Activated B cell treated with CpG ODN at 0.5 μM for 24 hours (primary cell): ENCODE measurements at places on chromosomes 13 and 19. TPM values are rescaled to one million over a fixed set of nuclear protein-coding genes. Genes with fewer than 3 reads are reported as not detected.

ZNF383 gene
- total RNA-seq = 19.9 and 25.5 TPM in 2 replicates

COMP gene
- total RNA-seq = 0.10 and 0.16 TPM in 2 replicates

ZNF490 gene
- 15.6 TPM in 2 replicates for total RNA-seq

NOVA2 gene
- total RNA-seq = not detected in 2 replicates

GRCh38 chr19:49687566-49688316 is 1.7 kb upstream of the ADM5 start:
- no peak overlapping the region for H3K4me3 ChIP-seq
- H3K36me3 ChIP-seq = peaks cover 53% of the 10 kb centered on the region
- no peak for DNase-seq
- no peak overlapping the region for H3K27ac ChIP-seq
- H3K27me3 ChIP-seq = peaks cover 16% of the 10 kb centered on the region

GRCh38 chr13:26326562-26326961 is 72.6 kb downstream of the CDK8 start:
- DNase-seq = no peak
- H3K4me1 ChIP-seq = peaks cover 40% of the 10 kb centered on the region
- H3K27me3 ChIP-seq = no peaks in the 10 kb centered on the region
- H3K27ac ChIP-seq = no peak overlapping the region
- peaks cover 5% of the 10 kb centered on the region for H3K36me3 ChIP-seq

- no peaks in the 10 kb centered on the region for H3K27me3 ChIP-seq
- H3K36me3 ChIP-seq = no peaks in the 10 kb centered on the region
- no peak overlapping the region for H3K4me3 ChIP-seq
- no peaks in the 10 kb centered on the region for H3K4me1 ChIP-seq
Observed at GRCh38 chr13:104773775-104774174, 1707.6 kb upstream of the SLC10A2 start.

DNA sequence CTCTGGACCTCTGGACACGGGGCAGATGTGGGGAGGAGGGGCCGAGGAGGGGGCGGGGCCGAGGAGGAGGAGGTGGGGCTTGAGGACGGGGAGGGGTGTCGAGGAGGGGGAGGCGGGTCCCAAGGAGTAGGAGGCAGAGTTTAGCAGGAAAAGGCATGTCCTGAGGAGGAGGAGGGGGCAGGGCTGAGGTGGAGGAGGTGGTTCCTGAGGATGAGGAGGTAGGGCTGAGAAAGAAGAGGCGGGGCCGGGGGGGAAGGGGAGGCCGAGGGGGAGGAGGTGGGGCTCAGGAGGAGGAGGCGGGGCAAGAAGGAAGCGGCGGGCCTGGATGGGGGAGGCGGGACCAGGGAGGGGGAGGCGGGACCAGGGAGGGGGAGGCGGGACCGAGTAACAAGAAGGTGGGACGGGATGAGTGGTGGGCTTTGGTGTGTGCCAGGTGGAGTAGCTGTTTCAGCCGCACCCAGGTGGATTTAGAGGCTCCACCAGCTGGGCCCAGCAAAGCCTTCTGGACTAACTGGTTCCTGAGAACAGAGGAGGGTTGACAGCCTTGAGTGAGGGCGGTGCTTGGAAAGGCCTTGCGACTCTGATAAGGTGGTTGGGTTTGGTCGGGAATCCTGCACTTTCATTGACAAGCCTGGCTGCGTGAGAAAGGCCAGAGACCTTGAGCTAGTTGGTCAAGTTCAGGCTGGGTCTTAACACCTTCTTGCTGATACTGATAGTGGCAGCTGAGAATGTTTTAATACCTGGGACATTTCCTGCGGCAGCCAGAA is 7.7 kb downstream of the TECR start:
- no peaks in the 10 kb centered on the region for H3K27me3 ChIP-seq
- H3K27ac ChIP-seq = no peak overlapping the region
- H3K4me3 ChIP-seq = no peak overlapping the region
- H3K36me3 ChIP-seq = peaks cover 12% of the 10 kb centered on the region
- DNase-seq = no peak

- no peaks in the 10 kb centered on the region for H3K36me3 ChIP-seq
- no peak overlapping the region for H3K4me3 ChIP-seq
- no peak for DNase-seq
- H3K27me3 ChIP-seq = peaks cover 38% of the 10 kb centered on the region
- peaks cover 1% of the 10 kb centered on the region for H3K4me1 ChIP-seq
Observed at GRCh38 chr13:99913167-99913566, 58.4 kb downstream of the ZIC5 start.
